ENCODE measurements at places on chromosomes 4 and X. TPM values are rescaled to one million over a fixed set of nuclear protein-coding genes. Genes with fewer than 3 reads are reported as not detected.
A peak's percentile ranks its signal among the peaks of the same experiment; 100 is the strongest.

CFAP97 gene
- 48.6 TPM for total RNA-seq

DNA sequence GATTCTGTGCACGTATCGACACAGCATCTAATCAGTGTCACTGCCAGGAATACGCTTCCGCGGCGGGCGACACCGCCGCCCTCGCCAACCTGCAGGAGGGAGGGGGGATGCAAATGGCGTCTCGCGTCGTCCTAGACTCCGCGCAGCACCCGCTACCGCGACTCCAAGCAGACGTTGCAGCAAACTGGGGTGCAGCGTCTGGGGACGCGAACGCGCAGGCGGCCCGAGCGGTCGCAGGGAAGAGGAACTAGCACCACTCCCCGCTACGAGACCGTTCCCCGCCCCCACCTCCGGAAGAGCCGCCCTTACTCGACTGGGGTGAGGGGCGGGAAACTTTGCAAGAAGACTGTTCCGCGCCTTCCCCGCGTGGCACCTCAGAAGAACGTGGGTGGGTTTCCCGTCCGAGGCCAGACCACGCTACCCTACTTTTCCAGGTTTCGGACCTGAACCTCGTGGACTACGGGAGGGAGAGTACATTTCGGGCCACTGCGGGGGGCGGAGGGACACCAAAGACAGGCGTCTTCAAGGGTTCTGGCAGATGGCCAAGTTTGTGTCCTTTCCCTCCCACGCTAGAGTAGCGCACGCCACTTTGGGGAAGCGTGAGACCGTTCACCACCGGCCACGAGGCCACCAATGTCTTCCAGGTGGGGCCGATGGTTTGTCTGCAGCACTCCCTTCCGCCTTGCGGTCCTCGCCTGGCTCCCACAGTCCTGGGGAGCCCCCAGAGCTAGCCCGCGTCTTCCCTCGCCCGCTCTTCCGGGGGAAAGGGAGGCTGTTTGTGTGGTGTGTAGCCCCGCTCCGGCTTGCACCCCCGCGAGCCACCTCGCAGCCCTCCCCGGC lies 78.0 kb upstream of the BCOR start:
- peak; percentile 81 for DNase-seq

CFAP299 gene
- not detected for total RNA-seq

- no peak for DNase-seq
These were observed 337.1 kb upstream of the CTSO start for GRCh38 chr4:156290811-156291210.

CT45A2 gene
- total RNA-seq, result not detected

- DNase-seq, result no peak
These were observed 126.2 kb upstream of the ANXA10 start for GRCh38 chr4:167966143-167966542.

GAGE12E gene
- total RNA-seq, result not detected

DNA sequence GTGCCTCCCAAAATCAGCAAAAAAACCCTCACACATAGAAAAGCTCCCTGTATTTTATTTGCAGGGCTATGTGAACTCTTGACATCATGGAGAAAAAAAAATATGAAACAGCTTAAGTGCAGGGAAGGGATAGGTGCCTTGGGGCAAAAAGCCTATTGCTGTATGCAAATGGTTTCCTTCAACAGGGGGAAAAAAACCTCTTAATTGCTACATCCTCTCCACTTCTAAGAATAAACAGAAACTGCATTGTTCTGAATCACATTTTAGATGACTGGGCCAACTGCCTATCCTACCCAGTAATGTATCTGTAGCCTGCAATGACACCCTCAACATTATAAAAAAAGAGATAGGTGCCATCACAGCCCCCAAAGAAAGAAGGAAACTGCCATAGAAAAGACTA lies 229.4 kb upstream of the GALNTL6 start:
- DNase-seq, result no peak

DNA sequence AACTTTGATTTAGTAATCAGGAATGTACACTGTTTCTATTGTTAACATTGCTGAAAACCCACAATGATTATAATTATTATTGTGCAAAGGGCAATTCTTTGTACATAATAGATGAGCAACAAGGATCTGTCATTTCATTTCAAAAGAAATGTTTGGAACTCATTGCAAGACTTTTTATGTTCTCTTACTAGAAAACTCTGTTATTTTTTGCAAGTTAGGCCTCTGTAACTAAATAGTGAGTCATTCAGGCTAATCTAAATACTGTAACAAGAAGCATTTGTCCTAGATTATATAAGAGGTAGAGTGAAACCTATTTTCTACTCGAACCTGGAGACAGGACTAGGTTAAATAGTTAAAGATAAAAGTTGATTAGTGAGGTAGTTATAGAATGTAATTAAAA lies 93.2 kb upstream of the FAM47B start:
- no peak for DNase-seq

DNA sequence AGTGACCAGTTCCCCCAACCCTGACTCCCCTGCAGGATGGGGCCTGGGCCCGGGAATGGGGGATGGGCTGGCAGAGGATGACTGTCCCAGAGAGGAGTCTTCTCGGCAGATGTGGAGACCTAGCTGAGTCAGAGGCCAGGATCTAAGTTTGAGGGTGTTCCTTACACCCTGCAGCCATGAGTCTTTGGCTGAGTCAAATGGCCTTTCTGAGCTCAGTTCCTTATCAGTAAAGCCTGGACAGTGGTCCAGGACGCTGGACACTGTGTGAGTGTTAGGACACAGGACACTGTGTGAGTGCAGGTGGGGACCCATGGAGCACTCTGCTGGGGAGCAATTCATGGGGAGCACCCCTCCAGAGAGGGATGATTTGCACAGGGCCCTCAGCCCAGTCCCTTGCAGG lies 5.0 kb downstream of the IL9R start:
- no peak for DNase-seq

DNA sequence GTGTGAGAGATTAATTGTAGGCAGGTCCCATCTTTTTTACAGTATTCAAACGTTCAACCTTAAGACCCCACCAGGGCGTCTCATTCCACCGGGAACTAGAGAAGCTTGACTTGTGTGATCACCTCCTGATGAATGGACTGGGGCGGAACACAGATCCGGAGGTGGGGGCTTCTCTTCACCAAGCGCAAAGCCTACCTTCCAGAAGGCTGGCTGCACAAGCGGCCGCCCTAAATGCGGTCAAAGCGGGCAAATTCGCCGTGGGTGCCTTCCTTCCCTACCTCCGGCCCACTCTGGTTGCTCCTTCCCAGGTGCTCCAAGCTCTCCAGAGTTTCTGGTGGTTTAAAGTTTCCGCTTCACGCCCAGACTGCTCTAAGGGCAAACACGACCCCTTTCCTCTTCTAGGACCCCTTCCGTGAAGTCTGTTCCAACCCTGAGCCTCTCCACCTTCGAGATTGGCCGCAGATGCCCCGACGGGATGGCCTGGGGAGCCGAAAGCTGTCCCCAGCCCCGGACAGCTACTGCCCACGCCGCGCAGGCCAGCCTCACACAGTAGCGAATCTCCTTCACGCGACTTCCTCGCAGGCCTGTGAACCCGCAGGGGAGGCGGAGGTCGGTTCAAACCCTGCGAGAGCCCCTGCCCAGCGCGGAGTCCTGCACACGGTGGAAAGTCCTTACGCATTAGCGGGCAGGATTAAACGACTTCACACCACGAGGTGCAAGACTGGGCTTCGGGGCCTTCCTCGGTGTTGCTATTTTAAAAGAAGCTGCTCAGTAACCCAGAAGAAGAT lies 1.6 kb upstream of the WWC2 start:
- peak; percentile 13 for DNase-seq

- no peak for DNase-seq
These were observed 649.6 kb upstream of the NDST4 start for GRCh38 chr4:115763051-115763450.

ARX gene
- not detected for total RNA-seq

- DNase-seq, result no peak
These were observed 10.2 kb downstream of the TIGD2 start for GRCh38 chr4:89121387-89122068.

SMC1A gene
- 148 TPM for total RNA-seq

HSD17B11 gene
- 19.8 TPM for total RNA-seq

- DNase-seq, result no peak
These were observed 23.1 kb downstream of the XKRX start for GRCh38 chrX:100905620-100906019.

- DNase-seq, result no peak
These were observed 5.1 kb downstream of the MAGEB17 start for GRCh38 chrX:16172391-16172790.

DNA sequence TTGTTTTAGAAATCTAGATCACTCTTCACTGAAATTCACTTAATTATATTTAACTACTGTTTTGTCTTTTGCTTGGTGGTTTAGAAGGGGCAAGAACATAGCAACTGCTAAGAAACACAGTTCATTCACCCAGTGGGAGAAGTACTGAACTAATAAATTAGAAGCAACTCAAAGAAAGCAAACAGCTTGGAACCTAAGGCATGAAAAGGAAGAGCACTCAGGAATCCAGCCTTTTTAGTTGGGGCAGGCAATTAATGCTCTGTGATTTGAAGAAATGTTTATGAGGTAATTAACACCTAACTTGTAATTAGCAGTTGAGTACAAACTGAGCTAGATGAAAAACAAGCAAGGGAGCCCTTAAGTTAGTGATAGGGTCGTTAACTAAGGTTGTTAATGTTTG lies 22.8 kb downstream of the SEPTIN11 start:
- DNase-seq, result no peak

Data from activated CD4-positive, alpha-beta memory T cell treated with anti-CD3 and anti-CD28 coated beads for 36 hours (primary cell).